ENCODE measurements at places on chromosomes 7 and 10.

GRCh38 chr10:119201233-119201632 is 6.1 kb upstream of the GRK5 start:
- DNase-seq = no peak

GRCh38 chr10:7202793-7203355 is 208.0 kb downstream of the SFMBT2 start:
- DNase-seq = no peak

- DNase-seq = no peak
Observed at GRCh38 chr7:124698964-124699363, 66.6 kb downstream of the GPR37 start.

- no peak for DNase-seq
Observed at GRCh38 chr10:70907637-70908405, 19.5 kb upstream of the PCBD1 start.

- DNase-seq = no peak
Observed at GRCh38 chr10:18606051-18606695, 45.2 kb downstream of the NSUN6 start.

Data from NCI-H510A treated with DMSO at 0.1 percent for 48 hours (cell line).